ENCODE measurements at places on chromosomes 3 and 15. TPM values are rescaled to one million over a fixed set of nuclear protein-coding genes. Genes with fewer than 3 reads are reported as not detected.
A peak's percentile ranks its signal among the peaks of the same experiment; 100 is the strongest.

DNA sequence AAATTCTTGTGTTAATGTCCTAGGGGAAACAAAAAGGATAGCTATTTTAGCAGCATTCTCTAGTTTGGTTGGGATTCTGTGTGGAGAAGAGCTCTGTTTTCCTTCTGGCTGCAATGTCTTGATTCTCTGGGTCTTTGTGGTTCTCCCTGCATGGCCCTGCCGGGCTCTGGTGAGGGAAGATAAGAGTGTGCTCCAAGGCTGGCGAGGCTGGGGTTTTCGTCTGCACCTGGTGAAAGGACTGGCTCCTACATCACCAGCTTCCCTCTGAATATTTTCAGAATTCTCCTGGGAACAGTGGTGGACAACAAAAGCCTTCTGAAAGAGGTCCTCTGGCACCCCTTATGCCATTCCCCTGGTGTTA is 38.1 kb upstream of the SFMBT1 start:
- no peak for DNase-seq

GRCh38 chr15:99983886-99984286 is 250.6 kb upstream of the LYSMD4 start:
- DNase-seq: peak; percentile 32

DNA sequence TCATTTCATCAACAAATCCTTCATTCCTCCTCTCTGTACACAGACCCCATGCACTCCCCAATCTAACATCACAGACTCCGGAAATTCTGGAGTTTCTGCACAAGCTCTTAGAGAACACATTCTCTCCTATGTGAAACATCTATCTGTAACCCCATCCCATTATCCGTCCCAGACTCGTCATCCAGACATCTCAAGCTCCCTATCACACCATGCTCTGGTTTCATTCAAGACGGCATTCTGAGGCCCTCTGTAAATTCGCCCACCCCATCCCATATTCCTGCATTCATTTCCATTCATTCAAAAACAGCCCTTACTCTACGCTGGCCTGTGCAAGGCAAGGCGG is 575 bp downstream of the LEO1 start:
- DNase-seq: no peak

Gene SNURF
- 23.2 TPM for polyA plus RNA-seq

Gene CDC25A
- 8.7 TPM for polyA plus RNA-seq

Measured in right lung (tissue), 10 donors.